ENCODE measurements at places on chromosomes 7 and 10. TPM values are rescaled to one million over a fixed set of nuclear protein-coding genes. Genes with fewer than 3 reads are reported as not detected.

GRCh38 chr10:98858525-98858924, 377.1 kb downstream of the HPSE2 start:
- no peak for DNase-seq

GRCh38 chr10:71577345-71577744, 142.2 kb downstream of the C10orf105 start:
- DNase-seq: no peak

The PNLIPRP3 gene
- total RNA-seq: not detected

The RNF148 gene
- total RNA-seq: not detected

GRCh38 chr10:75703191-75703854, 271.9 kb downstream of the LRMDA start:
- no peak for DNase-seq

- peak; percentile 54 for DNase-seq
These were observed 208.3 kb downstream of the USP6NL start for GRCh38 chr10:11403116-11403515.

The SUGCT gene
- total RNA-seq: 2.3 TPM

DNA sequence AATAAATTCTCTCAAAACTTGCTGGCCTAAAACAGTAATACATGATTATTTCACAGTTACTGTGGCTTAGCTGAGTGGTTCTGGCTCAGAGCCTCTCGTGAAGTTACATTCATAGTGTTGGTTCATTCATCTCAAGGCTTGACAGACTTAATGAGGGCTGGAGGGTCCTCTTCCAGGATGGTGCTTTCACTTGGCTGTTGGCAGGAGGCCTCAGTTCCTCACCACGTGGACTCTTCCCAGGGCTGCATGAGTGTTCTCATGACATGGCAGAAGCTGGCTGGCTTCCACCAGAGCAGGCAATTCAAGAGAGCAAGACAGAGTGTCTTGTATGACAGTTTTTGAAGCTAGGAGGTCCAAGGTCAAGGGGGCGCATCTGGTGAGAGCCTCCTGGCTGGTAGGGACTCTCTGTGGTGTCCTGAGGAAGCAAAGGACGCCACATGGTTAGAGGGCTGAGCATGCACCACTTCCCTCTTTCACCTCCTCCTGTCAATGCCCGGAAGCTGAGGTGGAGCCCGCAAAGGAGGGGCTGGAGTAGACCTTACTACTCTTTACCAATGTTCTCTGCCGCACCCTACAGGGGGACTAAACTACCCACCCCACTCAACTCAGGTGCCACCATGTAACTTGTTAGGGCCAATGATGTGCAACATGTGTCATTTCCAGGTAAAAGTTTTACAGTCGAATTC, 58.2 kb upstream of the YAE1 start:
- no peak for DNase-seq

- peak; percentile 13 for DNase-seq
These were observed 59.4 kb upstream of the ASAH2 start for GRCh38 chr10:50310560-50311174.

DNA sequence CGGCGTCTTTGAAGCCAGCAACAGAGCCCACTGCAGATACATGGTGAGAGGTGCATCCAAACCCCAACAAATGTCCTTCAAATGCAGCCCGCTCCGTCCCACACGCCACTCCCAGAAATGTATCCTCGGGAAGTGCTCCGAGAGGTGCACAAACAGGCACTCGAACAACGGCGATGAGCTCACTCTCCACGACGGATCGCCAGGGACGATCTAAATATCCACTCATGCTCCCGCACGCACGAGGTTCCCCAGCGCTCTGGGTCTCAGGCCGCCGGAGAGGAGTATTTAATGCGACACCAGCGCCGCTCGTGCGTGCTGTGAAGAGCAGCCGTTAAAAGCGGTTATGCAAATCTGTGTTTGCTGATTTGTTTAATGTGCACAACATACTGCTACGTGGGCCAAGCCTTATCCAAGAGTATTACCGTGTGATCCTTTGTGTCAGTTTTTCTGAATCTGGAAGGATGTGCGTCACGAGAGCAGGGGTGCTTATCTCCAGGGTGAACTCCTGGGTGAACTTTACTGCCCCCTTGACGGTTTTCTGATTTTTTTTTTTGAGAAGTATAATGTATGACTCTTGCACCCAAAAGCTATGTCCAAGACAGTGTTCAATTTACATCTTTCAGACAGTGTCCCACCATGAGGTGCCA, 48.5 kb upstream of the PPP2R2D start:
- DNase-seq: no peak

DNA sequence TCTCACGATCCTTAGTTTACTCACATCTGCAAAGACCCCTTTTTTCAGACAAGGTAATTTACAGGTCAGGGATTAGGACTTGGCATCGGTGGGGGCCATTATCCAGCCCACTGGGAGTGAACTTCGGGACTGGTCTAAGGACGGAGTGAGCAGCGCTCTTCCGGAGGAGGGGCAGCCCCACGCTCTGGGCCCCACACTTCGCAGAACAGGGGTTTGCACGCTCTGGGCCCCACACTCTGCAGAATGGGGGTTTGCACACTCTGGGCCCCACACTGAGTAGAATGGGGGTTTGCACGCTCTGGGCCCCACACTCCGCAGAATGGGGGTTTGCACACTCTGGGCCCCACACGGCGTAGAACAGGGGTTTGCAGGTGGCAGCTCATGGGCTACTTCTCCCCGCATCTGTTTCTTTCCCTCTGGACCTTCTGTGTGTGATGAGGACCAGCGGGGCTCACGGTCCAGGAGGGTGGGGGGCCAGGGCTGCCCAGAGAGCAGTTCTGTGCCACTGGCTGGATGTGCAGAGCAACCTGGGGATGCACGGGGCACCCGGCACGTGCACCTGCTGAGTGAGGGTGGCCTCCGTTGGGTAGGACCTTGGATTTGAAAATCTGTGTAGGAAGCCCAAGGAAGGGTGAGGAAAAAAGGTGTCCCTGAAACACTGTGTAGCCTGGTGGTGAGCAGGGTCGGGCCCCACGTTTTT, 134.8 kb downstream of the WDR37 start:
- no peak for DNase-seq

DNA sequence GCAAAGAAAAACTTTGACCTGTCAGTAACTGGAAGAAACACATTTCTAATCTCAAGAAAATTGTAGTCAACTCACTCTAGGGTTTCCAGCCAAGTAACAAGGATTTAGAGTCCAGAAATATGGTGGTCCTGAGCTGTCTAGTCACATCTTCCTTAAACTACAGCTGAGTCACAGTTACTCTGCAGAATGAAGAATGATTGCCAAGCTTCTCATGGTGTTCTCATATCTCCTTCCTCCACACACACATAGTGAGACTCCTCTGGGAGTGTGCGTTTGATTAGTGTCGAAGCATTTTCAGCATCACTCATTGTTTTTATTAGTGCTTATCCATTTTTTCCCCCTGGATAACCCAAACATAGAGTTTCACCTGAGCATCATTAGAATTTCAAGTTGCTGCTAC, 93.1 kb upstream of the CXCL12 start:
- DNase-seq: no peak

DNA sequence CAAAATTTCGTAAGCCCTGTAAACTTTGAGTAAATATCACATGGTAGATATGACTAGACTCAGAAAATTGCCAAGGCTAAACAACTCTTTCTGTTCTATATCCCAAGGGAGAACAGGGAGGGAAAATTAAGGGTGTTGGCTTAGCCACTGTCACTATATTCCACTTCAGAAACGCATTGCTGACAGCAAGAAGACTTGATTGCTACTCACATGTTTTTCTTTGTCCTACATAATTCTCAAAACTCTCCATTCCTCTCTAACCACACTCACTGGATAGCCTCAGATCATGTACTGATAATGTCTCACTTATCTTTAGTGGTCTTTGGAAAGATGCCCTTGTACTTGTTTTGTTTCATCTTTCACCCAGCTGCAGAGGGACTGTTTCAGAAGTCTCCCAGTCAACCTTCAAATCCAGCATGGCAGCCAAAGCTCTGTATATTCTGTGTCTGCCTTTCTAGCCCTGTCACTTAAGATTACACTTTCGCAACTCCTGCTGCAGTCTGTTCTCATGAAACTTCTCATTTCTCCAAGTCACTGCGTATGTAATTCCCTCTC, 582.4 kb upstream of the FZD8 start:
- no peak for DNase-seq

GRCh38 chr7:3956949-3957348, 655.9 kb downstream of the SDK1 start:
- no peak for DNase-seq

DNA sequence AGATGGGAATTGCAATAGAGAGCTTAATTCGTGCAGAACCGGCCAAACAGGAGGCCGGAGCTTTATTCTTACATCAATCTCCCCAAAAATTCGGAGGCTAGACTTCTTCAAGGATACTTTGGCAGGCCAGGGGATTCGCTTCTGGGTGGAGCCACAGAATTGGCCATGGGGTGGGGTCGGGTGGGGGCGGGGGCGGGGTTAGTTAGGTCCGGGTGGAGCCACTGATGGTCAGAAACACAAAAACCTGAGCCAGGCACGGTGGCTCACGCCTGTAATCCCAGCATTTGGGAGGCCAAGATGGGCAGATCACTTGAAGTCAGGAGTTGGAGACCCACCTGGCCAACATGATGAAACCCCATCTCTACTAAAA, 87.5 kb downstream of the SEPTIN14 start:
- DNase-seq: no peak

DNA sequence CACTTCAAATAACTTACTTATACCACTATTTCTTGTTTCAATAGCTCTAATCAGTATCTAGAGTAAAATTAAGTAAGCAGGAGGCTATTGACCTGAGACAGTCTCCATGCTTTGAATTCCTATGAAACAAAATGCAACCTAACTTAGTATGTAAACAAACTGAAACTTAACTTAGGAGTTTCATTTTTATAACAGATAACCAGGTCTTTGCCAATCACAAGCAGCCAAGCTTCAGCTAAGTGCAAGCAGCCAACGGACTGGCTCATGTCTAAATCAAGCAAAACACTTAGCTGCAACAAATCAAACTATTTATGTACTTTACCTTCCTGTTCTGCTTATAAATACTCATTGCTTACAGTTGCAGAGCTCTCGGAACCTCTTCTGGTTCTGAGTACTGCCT, 4.4 kb upstream of the GSTK1 start:
- no peak for DNase-seq

DNA sequence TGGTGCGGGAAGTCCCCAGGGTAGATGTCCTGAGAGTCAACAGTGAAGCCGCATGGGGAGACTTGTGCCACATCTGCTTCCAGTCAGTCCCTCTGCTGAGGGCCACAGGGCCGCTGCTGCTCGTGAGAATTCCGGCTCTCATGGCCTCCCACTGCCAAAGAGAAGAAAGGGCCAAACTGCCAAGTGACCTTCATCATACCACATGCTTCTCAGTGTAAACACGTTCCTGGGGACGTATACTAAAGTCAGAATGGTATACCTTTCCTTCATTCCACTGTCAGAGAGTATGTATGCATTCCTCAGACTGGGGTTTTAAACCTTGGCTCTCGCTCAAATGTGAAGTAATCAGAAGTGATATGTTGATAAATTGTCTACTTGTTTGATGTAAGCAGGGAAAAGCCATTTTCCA, 52.8 kb upstream of the SEC61G start:
- no peak for DNase-seq

The JCAD gene
- total RNA-seq: 0.14 TPM

Data from activated naive CD8-positive, alpha-beta T cell treated with anti-CD3 and anti-CD28 coated beads for 36 hours (primary cell).